ENCODE measurements at places on chromosomes 1 and 21.
A peak's percentile ranks its signal among the peaks of the same experiment; 100 is the strongest.

DNA sequence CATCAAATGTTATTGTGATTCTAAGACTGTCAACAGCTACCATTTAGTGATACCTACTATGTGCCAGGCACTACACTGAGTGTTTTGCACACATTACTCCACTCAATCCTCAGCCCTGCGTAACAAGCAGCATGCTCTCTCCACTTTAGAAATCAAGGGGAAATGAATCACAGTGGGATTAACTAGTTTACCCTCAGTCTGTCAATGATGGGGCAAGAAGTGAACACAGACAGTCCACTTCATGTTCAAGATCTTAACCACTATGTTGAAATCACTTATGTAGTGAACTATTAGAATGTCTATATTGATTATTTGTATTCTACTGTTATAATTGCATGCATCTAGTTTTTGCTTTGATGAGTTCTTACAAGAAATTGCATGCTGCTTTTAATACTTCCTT, 165.3 kb downstream of the LTN1 start:
- H3K4me3 ChIP-seq = no peak overlapping the region
- peaks cover 11% of the 10 kb centered on the region for H3K4me1 ChIP-seq
- no peak overlapping the region for H3K27ac ChIP-seq
- peaks cover 4% of the 10 kb centered on the region for H3K36me3 ChIP-seq

- peak overlapping the region; percentile 39 for H3K4me3 ChIP-seq
- H3K4me1 ChIP-seq = peaks cover 52% of the 10 kb centered on the region
- no peak for DNase-seq
- no peaks in the 10 kb centered on the region for H3K27me3 ChIP-seq
- peaks cover 6% of the 10 kb centered on the region for H3K36me3 ChIP-seq
Observed at GRCh38 chr1:161138431-161138830, 6.0 kb upstream of the DEDD start.

- no peaks in the 10 kb centered on the region for H3K36me3 ChIP-seq
- H3K27ac ChIP-seq = no peak overlapping the region
- no peaks in the 10 kb centered on the region for H3K27me3 ChIP-seq
- H3K4me3 ChIP-seq = no peak overlapping the region
- peaks cover 14% of the 10 kb centered on the region for H3K4me1 ChIP-seq
- DNase-seq = no peak
Observed at GRCh38 chr1:45095450-45095849, 83.4 kb downstream of the UROD start.

DNA sequence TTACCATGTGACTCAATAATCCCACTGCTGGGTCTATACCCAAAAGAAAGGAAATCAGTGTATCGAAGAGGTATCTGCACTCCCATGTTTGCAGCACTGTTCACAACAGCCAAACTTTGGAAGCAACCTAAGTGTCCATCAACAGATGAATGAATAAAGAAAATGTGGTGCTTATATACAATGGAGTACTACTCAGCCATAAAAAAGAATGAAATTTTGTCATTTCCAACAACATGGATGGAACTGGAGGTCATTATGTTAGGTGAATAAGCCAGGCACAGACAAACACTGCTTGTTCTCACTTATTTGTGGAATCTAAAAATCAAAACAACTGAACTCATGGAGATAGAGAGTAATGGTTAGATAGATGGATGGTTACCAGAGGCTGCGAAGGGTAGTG, 79.3 kb downstream of the KIAA0319L start:
- no peak overlapping the region for H3K4me3 ChIP-seq
- H3K27me3 ChIP-seq = no peaks in the 10 kb centered on the region
- H3K36me3 ChIP-seq = peaks cover 51% of the 10 kb centered on the region
- DNase-seq = no peak
- no peak overlapping the region for H3K27ac ChIP-seq

- H3K27me3 ChIP-seq = no peaks in the 10 kb centered on the region
- no peaks in the 10 kb centered on the region for H3K4me1 ChIP-seq
- no peak overlapping the region for H3K4me3 ChIP-seq
- H3K27ac ChIP-seq = no peak overlapping the region
Observed at GRCh38 chr21:24294171-24294570, 1313.1 kb downstream of the MRPL39 start.

- H3K4me1 ChIP-seq = peaks cover 25% of the 10 kb centered on the region
- no peak overlapping the region for H3K27ac ChIP-seq
- DNase-seq = no peak
- H3K4me3 ChIP-seq = no peak overlapping the region
Observed at GRCh38 chr21:39000496-39000895, 182.8 kb downstream of the PSMG1 start.

DNA sequence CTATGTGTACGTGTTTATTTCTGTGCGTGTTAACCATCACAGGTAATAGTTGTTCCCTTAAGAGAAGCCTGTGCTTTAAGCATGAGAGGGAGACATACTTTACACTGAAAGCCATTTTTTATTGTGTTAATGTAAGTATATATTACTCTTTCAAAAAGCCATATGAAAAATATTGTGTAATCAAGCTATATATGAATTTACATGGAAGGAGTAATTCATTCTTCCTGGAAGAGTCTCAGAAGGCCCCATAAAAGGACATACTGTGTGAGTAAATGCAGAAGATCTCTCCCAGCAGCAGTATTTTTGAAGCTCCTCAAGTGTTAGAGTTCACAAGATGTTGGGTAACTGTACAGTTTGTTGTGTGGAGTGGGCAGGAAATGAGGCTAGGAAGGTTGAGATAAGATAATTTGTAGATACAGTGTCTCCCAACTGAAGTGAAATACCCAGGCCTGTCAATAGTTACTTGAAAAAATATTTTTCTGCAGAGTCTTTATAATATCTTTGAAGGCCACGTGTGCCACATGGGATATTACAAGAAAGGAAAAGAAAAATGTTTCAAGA, 138.3 kb downstream of the PTGER3 start:
- H3K4me1 ChIP-seq = no peaks in the 10 kb centered on the region
- H3K4me3 ChIP-seq = no peak overlapping the region
- H3K36me3 ChIP-seq = no peaks in the 10 kb centered on the region
- DNase-seq = no peak

DNA sequence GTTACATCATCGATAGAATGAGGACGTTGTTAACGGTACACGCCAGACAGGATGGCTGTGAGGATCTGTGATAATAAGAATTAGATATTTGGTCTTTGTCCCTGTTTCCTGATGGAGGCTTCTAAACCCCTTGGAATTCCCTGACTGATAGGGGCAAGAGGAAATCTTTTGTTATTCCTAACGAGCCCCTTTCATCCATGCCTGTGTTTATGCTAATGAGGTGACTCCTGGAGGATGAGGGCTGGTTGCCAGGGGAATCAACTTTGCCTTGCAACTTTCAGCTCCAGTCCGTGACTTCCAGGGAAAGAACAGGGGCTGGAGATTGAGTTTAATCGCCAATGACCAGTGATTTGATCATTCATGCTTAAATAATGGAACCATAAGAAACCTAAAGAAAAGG, 39.3 kb upstream of the NLRP3 start:
- no peak overlapping the region for H3K4me3 ChIP-seq
- H3K27ac ChIP-seq = no peak overlapping the region
- H3K36me3 ChIP-seq = peaks cover 53% of the 10 kb centered on the region
- DNase-seq = no peak
- peaks cover 4% of the 10 kb centered on the region for H3K27me3 ChIP-seq
- H3K4me1 ChIP-seq = peaks cover 29% of the 10 kb centered on the region

- no peaks in the 10 kb centered on the region for H3K36me3 ChIP-seq
- no peak overlapping the region for H3K27ac ChIP-seq
- DNase-seq = no peak
- H3K4me1 ChIP-seq = peaks cover 5% of the 10 kb centered on the region
- peaks cover 17% of the 10 kb centered on the region for H3K27me3 ChIP-seq
- no peak overlapping the region for H3K4me3 ChIP-seq
Observed at GRCh38 chr21:43993420-43993934, 18.6 kb upstream of the TRAPPC10 start.

DNA sequence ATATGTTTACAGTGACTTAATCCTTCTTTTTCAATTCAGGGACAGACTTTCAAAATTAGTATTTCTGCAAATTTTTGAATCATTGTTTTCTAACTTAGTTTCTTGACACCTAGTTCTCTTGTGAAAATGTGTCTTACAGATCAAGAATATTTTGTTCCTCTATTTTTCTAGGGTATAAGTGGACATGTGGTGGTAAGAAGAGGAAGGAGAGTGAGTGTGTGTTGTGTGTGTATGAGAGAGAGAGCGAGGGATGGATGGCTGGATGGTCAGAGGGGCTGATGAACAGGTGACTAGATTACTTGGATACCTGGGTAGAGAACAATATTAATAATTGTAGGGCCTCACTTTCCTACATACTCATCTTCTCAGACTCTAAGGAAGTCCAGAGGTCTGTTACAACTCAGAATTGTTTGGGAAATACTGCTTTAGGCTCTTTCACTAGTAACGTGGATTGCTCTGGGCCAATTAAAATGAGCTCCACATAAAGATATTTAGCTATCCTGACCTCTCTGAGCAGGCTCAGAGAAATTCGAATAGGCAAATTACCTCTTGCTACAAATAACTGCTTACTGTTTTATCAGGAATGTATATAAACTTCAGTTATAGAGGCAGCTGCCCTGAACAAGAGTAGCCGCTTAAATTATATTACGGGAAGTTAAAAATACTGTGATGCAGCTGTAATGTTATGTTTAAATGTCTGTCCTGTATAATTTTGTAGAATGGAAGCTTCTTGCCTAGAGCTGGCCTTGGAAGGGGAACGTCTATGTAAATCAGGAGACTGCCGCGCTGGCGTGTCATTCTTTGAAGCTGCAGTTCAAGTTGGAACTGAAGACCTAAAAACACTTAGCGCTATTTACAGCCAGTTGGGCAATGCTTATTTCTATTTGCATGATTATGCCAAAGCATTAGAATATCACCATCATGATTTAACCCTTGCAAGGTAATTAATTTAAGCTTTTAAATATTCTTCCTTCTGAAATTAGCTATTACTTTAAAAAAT, 19.7 kb downstream of the GPSM2 start:
- H3K27me3 ChIP-seq = no peaks in the 10 kb centered on the region
- H3K4me1 ChIP-seq = no peaks in the 10 kb centered on the region
- no peak overlapping the region for H3K4me3 ChIP-seq
- H3K36me3 ChIP-seq = no peaks in the 10 kb centered on the region
- no peak overlapping the region for H3K27ac ChIP-seq

DNA sequence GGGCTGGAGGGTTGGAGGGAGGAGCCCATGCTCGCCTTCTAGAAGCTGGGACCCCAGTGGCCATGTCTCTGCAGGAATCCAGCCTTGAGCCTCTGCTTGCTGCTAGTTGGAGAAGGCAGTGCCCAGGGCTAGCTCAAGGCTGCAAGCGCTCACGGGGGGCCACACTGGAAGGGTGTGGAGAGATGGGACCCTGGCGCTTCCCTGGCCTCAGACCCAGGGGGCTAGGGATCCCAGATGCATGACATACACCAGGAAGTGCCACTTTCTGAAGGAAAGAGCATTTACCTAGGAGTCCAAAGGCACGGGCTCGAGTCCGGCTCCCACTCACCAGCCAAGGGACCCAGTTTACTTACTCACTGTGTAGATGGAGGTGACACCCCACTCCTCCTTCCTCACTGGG, 32.6 kb downstream of the NENF start:
- no peak for DNase-seq
- H3K27me3 ChIP-seq = peaks cover 13% of the 10 kb centered on the region
- H3K4me1 ChIP-seq = peaks cover 45% of the 10 kb centered on the region
- H3K4me3 ChIP-seq = no peak overlapping the region
- H3K27ac ChIP-seq = no peak overlapping the region
- H3K36me3 ChIP-seq = no peaks in the 10 kb centered on the region

GRCh38 chr1:110538075-110538474, 19.1 kb upstream of the KCNA10 start:
- no peaks in the 10 kb centered on the region for H3K36me3 ChIP-seq
- H3K27ac ChIP-seq = no peak overlapping the region
- no peak overlapping the region for H3K4me3 ChIP-seq

GRCh38 chr1:2203671-2204414, 9.3 kb upstream of the FAAP20 start:
- H3K36me3 ChIP-seq = no peaks in the 10 kb centered on the region
- peak overlapping the region; percentile 72 for H3K4me3 ChIP-seq
- no peak overlapping the region for H3K27ac ChIP-seq
- no peak for DNase-seq
- peaks cover 10% of the 10 kb centered on the region for H3K27me3 ChIP-seq
- H3K4me1 ChIP-seq = peaks cover 71% of the 10 kb centered on the region

DNA sequence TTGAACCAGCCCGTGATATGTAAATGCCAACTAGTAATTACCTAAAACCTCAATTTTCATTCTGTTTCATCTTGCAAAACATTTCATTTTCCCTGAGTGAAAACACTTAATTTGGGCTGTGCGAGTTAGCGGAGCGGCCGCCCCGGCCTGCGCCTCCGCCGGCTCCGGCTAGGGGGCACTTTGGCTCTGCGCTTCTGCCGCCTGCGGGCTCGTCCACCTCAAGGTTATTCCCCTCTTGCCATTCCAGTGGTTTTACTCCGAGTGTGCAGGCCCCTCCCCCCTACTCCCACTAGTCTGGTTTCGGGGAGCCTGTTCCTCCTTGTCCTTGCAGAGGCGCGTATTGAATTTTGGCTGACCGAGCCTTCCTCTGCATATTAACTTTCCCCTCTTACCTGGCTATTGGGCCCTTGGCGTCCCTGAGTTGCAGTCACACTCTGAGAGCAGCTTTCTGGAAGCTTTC, 55.6 kb downstream of the PEX14 start:
- H3K36me3 ChIP-seq = no peaks in the 10 kb centered on the region
- no peak overlapping the region for H3K27ac ChIP-seq
- peaks cover 54% of the 10 kb centered on the region for H3K4me1 ChIP-seq
- peaks cover 26% of the 10 kb centered on the region for H3K27me3 ChIP-seq
- H3K4me3 ChIP-seq = peak overlapping the region; percentile 13

- no peaks in the 10 kb centered on the region for H3K36me3 ChIP-seq
- H3K4me3 ChIP-seq = no peak overlapping the region
- peaks cover 5% of the 10 kb centered on the region for H3K27me3 ChIP-seq
- DNase-seq = no peak
- peaks cover 35% of the 10 kb centered on the region for H3K4me1 ChIP-seq
- no peak overlapping the region for H3K27ac ChIP-seq
Observed at GRCh38 chr1:178345807-178346206, 151.0 kb downstream of the CLEC20A start.

DNA sequence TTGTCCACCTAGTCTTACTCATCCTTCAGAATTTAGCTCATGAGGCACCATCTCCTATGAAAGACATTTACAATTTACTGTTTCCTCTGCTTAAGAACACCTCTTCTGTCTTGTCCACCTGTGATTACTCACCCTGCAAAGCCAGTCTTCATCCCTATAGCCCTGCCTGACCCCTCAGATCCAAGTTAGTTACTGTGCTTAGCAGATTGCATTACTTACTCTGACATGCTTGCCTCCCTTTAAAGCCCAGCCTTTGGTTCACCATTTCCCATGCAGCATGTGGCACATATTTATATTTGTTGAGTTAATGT, 60.9 kb upstream of the VCAM1 start:
- peaks cover 18% of the 10 kb centered on the region for H3K4me1 ChIP-seq
- peak overlapping the region; percentile 28 for H3K27ac ChIP-seq
- no peaks in the 10 kb centered on the region for H3K36me3 ChIP-seq
- H3K4me3 ChIP-seq = no peak overlapping the region

GRCh38 chr21:37564341-37564923, 197.9 kb downstream of the DYRK1A start:
- H3K4me3 ChIP-seq = no peak overlapping the region
- H3K27ac ChIP-seq = no peak overlapping the region
- H3K4me1 ChIP-seq = peaks cover 39% of the 10 kb centered on the region
- H3K27me3 ChIP-seq = peaks cover 41% of the 10 kb centered on the region
